ENCODE measurements at places on chromosomes 5 and 9.

GRCh38 chr5:150410524-150411244 is 2.0 kb downstream of the CD74 start:
- DNase-seq = no peak

DNA sequence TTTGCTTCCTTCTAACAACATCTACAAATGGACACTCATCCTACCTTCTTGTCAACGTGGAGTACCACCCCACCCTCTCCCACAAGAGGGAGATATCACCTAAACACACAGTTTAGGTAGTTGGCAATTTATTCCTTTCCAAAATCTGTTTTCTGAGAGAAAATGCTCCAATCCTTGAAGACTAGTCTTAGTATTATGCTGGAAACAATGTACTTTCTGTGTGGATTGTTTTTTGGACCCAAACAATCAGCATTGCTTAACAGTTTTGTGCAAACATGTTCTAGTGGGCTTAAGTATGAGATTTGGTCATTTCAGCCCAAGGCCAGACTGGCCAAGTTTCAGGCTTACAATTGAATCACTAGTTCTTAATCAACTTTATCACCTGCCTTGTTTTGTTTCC is 359.1 kb downstream of the ARHGEF28 start:
- DNase-seq = no peak

DNA sequence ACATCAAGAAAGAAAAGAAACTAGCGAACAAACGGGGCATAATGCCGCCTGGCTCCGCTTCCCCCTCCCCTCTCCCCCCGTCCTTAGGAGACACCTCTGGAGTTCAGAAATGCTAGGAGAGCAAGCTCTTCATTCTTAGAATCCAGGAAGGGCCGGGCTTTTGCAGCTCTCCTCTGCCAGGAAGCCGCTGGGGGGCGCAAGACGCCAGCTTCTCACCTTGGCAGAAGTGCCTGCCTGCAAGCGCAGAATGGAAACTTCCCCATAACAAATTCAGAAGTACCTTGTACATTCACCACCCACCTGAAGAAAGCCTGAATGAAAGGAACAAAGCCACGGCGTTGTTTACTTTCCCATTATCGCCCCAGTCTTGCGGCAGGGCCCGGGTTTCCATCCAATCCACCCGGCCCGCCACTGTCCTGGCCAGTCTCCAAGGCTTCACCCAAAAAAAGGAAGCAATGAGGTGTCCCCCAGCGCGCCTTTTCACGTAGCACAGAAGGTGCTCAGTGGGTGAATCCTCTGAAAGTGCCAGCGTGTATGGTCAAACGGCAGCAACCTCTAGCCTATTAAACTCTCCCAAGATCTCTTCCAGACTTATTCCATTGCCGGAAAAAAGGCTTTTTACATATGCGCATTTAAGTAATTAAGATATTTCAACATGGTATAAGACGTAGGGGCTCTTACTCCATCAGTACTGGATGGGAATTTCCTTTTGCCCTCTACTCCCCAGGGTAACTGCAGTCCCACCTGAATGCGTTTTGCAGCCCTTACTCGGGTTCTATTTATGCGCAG is 1.6 kb upstream of the GADD45G start:
- DNase-seq = peak; percentile 80

- DNase-seq = no peak
These were observed 300.7 kb downstream of the KDM4C start for GRCh38 chr9:7058473-7058872.

DNA sequence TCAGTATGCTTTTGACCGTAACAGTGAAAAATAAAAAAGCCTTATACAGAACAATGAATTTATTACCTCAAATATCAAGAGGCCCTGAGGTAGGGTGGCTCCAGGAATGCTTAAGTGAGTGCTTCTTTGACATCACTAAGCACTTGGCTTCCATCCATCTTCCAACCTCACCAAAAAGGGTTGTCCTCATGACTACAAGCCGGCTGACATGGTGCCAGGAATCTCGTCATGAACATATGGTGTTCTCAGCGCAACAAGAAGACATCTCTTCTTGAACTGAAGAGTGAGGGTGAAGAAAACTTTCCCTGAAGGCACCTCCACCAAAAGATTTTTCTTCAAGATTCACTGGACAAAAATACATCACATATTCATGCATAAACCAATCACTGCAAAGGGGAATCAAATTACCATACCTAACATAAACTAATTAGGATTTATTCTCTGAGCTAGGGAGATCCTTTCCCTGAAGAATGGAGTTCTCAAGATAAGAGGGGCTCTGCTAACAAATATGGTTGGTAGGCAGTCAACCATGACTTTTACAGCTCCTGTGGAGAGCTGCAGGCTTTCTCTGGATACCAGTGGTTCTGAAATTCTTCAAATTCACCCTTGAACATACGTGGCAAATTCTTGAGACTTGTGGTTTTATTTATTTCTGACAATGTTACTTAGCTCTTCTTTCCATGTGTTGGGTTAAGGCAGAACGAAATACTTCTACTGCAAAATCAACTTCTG is 49.5 kb downstream of the AGXT2 start:
- DNase-seq = no peak

- no peak for DNase-seq
These were observed 81.2 kb upstream of the TRPC7 start for GRCh38 chr5:136446565-136446964.

DNA sequence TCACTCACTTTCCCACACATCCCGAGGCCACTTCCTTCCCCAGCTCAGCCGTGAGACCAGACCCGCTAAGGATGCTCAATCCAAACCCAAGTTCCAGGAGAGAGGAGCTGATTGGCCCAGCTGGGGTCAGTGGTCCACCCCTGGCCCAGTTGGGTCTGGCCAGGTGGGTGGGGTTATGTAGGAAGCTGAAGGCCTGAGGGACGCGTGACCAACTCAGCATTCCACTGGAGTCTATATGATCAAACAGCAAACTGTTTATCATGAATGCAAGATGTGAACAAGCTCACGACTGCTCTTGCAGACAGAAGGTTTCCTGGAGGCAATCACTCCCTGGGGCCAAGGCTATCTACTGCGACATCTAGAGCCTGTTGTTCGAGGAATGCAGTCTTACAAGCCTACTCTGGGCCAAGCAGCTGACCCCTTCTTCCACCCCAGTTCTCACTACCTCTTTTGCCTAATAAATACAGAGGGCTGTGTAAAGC is 4.9 kb upstream of the RAPGEF1 start:
- no peak for DNase-seq
